A549 treated with ZK216348 at 1 μM for 4 hours (cell line): ENCODE measurements at places on chromosomes 11 and 22. TPM values are rescaled to one million over a fixed set of nuclear protein-coding genes. Genes with fewer than 3 reads are reported as not detected.

The PGM2L1 gene
- 6.7 to 20.1 TPM (median 15.4 TPM) in 5 replicates for total RNA-seq

The DENND6B gene
- 1.6 to 4.3 TPM (median 3.6 TPM) in 5 replicates for total RNA-seq

The NLRP14 gene
- total RNA-seq: not detected in 5 replicates

The PKNOX2 gene
- total RNA-seq: not detected in 5 replicates

The SOX6 gene
- total RNA-seq: not detected in 5 replicates

The GPHA2 gene
- total RNA-seq: not detected in 5 replicates

The FIBIN gene
- not detected in 5 replicates for total RNA-seq

The ME3 gene
- total RNA-seq: 14.6 to 21.3 TPM (median 19.0 TPM) in 5 replicates

The OR51E2 gene
- total RNA-seq: not detected in 5 replicates

The PNPLA5 gene
- not detected in 5 replicates for total RNA-seq

The RRAS2 gene
- 49.4 to 67.6 TPM (median 54.7 TPM) in 5 replicates for total RNA-seq

The PDE2A gene
- 1.0 to 1.7 TPM (median 1.5 TPM) in 5 replicates for total RNA-seq

The ASPHD2 gene
- 0.75 to 1.5 TPM (median 1.2 TPM) in 5 replicates for total RNA-seq

The OR51B4 gene
- total RNA-seq: not detected in 5 replicates

The FGF4 gene
- not detected in 5 replicates for total RNA-seq

The WNT11 gene
- 0.75 to 2.1 TPM (median 1.5 TPM) in 5 replicates for total RNA-seq

The GPR83 gene
- total RNA-seq: 0.06 to 0.09 TPM (median 0.07 TPM) in 4 of 5 replicates, not detected in the other

The IL17REL gene
- total RNA-seq: 0.06 TPM in 1 of 5 replicates, not detected in the others

The THYN1 gene
- total RNA-seq: 16.5 to 20.9 TPM (median 19.0 TPM) in 5 replicates

The LRRC55 gene
- total RNA-seq: not detected in 5 replicates

The RAB1B gene
- 103 to 154 TPM (median 150 TPM) in 5 replicates for total RNA-seq

The VPREB1 gene
- not detected in 5 replicates for total RNA-seq

The CRYBB2 gene
- total RNA-seq: not detected in 5 replicates

The KCNQ1 gene
- total RNA-seq: 0.62 to 1.0 TPM (median 0.71 TPM) in 4 of 5 replicates, not detected in the other

The TTLL1 gene
- 2.0 to 2.9 TPM (median 2.4 TPM) in 5 replicates for total RNA-seq

The MED19 gene
- 27.6 to 35.8 TPM (median 33.7 TPM) in 5 replicates for total RNA-seq

The OR2AG2 gene
- total RNA-seq: not detected in 5 replicates

The ANGPTL5 gene
- total RNA-seq: 0.13 TPM in 1 of 5 replicates, not detected in the others

The YPEL4 gene
- total RNA-seq: 0.27 to 0.62 TPM (median 0.33 TPM) in 5 replicates

The NPAS4 gene
- not detected in 5 replicates for total RNA-seq

The PLAAT3 gene
- 48.5 to 62.0 TPM (median 58.9 TPM) in 5 replicates for total RNA-seq

The PICALM gene
- total RNA-seq: 71.0 to 106 TPM (median 78.8 TPM) in 5 replicates
